ENCODE measurements at places on chromosomes 2 and 18. TPM values are rescaled to one million over a fixed set of nuclear protein-coding genes. Genes with fewer than 3 reads are reported as not detected.
A peak's percentile ranks its signal among the peaks of the same experiment; 100 is the strongest.

- no peak for ATAC-seq
These were observed 4.9 kb downstream of the QPCT start for GRCh38 chr2:37349231-37349860.

DNA sequence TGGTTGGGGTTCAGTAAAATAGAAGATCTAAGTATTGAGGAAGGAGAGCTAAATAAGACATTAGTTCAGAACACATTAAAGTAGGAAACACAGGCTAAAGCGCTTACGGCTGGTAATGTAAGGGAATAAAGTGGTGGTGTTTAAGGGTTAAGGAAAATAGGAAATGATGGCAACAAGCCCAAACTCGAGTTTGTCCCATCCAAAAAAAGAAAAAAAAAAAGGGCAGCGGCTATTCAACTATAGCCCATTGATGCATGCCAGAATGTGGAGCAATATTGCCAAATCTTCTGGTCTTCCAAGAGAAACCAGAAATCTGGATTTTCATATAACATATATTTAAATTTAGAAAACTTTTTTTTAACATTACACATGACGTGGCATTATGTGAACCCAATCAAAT lies 161.0 kb downstream of the ARHGAP15 start:
- ATAC-seq: no peak

Gene IL18RAP
- 0.64 TPM for total RNA-seq

Gene HOXD13
- not detected for total RNA-seq

- no peak for ATAC-seq
These were observed 65.4 kb upstream of the DSG1 start for GRCh38 chr18:31252522-31252921.

DNA sequence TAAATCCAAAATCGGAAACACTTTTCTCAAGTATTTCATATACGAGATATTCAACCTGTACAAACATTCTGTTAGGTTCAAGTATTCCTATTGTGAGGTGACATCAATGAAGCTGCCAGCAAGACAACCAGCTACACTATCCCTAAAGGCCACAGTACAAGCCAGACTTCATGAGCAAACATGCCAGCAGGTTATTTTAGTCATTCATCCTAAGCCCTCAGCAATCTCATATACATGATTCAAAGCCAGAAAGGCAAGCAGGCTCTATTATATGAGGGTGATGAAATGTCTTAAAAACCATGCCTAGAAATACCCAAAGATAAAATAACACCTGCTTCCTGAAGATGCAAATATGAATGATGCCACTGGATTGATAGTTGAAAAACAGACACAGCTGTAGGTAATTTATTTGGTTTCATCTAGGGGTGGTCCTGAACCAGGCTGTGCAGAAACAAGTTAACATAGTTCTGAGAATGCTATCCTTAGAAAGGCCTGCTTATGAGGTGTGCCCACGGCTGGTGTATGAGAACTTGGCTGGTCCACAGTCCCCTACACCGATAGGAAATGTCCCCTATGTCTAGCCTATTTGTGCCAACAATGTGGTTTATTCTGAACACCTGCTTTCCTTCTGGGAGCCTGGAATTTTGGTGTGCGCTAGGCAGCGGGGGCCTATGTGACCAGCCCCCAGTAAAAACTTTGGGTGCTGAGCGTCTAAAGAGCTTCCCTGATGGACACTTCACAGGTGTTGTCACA lies 48.2 kb upstream of the KIDINS220 start:
- peak; percentile 92 for ATAC-seq

Gene POTEC
- not detected for total RNA-seq

DNA sequence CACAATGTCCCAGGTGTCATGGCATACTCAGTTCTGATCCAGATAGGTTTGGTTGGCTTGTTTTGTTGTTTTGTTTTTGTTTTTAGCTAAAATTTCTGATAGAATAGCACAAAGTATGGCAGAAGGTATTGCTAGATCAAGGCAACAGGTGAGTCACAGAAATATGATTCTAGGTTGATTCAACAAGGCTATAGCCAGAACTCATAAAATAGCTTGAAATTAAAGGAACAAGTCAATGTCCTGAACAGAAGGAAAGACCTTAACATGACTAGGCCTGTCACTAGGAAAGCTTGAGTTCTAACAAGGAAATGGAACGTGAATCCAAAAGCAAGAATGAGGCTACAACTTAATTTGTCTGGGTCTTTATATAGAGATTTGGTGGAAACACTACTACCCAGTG lies 157.1 kb downstream of the GALNT3 start:
- peak; percentile 36 for ATAC-seq
